ENCODE measurements at places on chromosomes 4 and X.

DNA sequence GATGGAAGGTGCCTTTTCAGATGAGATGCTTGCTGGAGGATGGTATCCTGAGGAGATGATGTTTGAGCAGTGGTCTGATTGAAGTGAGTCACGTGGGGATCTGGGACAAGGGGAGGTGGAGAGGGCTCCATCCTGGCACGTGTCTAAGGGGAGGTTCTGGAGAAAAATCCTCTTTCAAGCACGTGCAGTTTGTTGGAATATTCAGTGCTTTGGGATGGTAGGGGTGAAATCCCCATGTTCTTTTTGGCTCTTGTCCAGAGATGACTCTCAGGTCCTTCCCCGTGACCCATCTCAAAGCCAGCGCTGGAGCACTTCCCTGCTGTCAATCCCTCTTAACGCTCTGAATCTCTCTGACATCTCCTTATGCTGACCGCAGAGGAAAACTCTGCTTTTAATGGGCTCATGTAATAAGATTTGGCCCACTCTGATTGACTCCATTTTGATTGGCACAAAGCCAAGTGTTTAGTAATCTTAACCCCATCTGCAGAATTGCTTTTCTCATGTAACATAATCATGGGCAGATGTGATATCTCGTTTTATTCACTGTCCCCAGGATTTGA, 10.8 kb upstream of the KLKB1 start:
- DNase-seq, result no peak

DNA sequence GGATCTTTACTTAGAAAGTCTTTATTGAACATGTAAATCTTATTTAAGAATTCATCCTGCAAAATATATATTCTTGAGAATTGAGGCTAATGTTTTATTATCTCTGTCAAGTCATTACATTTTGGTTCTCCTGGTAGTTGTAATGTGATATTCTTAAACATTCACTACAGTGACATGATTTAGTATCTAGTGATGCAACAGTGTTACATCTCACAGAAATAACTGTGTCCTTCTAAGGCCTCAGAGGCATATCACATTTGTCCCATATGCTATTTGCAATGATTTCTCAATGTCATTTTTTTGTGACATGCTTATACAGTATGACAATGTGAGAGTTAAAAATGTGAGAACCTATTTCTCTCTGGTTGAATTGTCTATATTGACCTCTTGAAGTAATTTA, 34.1 kb downstream of the PRRG1 start:
- no peak for DNase-seq

DNA sequence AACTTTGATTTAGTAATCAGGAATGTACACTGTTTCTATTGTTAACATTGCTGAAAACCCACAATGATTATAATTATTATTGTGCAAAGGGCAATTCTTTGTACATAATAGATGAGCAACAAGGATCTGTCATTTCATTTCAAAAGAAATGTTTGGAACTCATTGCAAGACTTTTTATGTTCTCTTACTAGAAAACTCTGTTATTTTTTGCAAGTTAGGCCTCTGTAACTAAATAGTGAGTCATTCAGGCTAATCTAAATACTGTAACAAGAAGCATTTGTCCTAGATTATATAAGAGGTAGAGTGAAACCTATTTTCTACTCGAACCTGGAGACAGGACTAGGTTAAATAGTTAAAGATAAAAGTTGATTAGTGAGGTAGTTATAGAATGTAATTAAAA, 93.2 kb upstream of the FAM47B start:
- DNase-seq, result no peak

- DNase-seq, result no peak
Measured at GRCh38 chrX:11103006-11103405, 8.1 kb upstream of the HCCS start.

GRCh38 chr4:79050541-79050880, 111.3 kb upstream of the PAQR3 start:
- no peak for DNase-seq

DNA sequence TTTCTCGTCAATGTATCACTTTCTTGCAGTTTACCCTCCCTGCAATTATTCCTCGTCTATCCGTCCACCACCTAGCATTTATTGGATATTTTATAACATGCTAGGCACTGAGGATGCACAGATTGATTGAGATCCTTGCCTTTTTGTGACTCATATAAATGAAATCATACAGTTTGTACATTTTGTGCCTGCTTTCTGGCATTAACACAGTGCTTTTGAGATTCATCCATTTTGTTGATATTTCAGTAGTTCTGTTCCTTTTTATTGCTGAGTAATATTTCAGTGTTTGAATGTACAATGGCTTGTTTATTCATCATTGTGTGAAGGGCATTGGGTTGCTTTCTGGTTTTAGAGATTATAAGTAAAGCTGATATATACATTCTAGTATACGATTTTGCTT, 841 bp downstream of the TBC1D19 start:
- no peak for DNase-seq

DNA sequence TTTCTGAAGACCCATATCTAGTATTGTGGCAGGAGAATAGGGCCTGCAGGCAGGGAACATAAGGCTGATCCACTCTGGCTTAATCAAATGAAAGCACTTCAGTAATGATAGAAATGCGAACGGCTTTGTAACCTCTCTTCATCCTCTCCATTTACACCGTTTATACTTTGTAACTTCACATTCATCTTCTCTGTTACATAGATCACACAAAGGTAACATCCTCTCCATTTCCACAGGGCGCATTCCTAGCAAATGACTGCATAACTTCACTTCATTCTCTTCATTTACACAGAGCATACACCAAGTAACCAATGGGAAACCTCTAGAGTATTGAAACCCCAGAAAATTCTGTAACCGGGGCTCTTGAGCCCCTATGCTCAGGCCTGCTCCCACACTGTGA, 65.5 kb upstream of the SLC34A2 start:
- DNase-seq, result no peak

DNA sequence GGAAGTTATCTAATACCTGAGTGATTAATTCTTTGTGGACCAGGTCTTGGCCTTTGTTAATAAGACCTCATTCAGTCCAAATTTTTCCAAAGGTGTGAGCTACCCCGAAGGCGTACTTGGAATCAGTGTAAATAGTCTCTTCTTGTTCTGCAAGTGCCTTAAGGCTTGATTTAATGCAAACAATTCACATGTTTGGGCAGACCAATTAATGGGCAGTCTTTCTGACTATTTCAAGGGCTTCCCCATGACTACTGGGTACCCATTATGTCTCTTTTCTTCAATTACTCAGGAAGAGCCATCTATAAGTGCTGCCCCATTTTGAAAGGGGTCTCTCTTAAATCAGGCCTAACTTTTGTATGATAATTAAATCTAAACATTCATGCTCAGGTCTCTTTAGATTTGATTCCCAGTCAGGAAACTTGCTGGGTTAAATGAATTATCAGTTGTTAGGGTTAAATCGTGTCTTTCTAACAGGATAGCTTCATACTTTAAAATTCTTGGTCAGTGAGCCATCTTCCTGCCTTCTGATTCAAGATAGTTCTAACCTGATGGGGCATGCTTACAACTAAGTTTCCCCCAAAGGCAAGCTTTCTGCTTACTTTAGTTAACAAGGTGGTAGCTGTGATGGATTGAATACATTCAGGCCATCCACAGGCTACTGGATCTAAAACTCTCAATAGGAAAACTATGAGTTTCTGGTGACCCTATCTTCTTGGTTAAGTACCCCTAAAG, 179.6 kb downstream of the CCNG2 start:
- DNase-seq, result no peak

GRCh38 chr4:173998471-173999144, 284.9 kb downstream of the FBXO8 start:
- no peak for DNase-seq

DNA sequence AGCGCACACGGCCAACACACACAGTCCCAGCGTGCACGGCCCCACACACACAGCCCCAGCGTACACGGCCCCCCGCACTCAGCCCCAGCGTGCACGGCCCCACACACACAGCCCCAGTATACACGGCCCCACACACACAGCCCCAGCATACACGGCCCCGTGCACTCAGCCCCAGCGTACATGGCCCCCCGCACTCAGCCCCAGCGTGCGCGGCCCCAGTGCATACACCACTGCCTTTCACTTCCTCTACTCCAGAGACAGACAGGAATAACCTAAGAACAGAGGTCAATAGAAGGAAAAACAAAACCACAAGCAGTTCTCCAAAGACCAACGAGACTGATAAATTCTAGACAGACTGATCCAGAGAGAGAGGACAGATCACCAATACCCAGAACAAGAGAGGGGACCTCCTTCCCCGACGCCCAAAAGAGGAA, 17.1 kb downstream of the GAK start:
- no peak for DNase-seq

DNA sequence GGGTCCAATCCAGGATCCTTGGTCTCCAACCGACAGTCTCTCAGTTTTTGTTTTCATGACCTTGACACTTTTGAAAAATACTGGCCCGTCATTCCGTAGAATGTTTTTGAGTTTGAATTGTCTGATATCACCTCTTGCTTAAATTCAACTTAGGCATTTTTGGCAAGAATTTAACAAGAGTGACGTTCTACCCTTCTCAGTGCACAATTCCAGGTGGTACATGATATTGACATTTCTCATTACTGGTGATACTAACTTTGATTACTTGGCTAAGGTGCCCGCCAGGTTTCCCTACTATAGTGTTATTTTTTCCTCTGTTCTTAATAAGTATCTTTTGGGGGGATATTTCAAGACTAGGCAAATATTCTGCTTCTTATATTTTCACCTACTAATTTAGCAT, 215.1 kb downstream of the NR3C2 start:
- no peak for DNase-seq

- no peak for DNase-seq
Measured at GRCh38 chr4:185966997-185967775, 101.8 kb upstream of the TLR3 start.

DNA sequence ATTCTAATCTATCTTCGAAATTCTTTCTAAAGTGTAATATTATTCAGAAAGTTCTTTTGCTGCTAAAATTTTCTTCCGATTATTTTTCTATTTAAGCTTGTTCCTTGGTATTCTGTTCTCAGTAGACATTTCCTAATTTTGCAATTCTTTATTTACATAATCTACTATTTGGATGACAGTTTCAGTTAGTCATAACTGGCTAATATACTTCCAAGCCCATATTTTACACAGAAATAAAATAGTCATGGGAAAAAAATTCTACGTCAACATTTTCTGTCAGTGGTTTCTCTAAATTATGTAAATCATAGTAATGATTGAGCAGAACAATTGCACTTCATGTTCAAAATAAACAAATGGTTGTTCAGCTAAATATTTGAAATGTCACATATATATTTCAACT, 178.0 kb upstream of the ANKRD50 start:
- DNase-seq, result no peak
